ENCODE measurements at places on chromosomes 16 and 17. TPM values are rescaled to one million over a fixed set of nuclear protein-coding genes. Genes with fewer than 3 reads are reported as not detected.

Gene SEPTIN12
- 0.40 TPM for total RNA-seq

Gene NAGS
- 10.0 TPM for total RNA-seq

Gene RANBP10
- 20.5 TPM for total RNA-seq

DNA sequence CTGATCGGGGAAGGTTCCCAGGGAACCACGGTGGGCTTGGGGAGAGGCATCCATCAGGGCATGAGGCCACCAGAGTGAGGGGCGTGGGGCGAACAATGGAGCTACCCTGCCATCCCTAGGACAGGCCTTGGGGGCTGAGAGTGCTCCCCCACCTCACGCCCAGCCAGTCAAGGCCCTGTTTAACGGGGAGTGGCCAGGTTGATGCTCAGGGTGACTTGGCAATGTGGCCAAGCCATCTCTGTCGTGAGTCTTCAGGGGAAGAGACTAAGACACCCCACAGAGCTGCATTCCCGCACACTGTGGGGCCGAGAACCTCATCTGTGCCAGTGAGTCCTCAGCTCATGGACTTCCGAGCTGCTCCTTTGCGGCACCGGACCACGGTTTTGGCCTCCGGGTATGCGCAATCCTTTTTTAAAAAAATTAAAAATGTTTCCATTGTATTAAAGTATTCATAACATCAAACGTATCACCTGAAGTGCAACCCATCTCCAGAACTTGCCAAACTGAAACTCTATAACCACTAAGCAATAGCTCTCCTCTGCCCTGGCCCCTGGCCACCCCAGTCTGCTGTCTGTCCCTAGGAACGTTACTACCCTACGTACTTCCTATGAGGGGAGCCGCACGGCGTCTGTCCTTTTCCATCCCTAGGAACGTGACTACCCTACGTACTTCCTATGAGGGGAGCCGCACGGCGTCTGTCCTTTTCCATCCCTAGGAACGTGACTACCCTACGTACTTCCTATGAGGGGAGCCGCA is 71.8 kb upstream of the DOC2B start:
- DNase-seq = no peak

- no peak for DNase-seq
Observed at GRCh38 chr17:64369007-64369893, 21.4 kb downstream of the PECAM1 start.

- peak; percentile 59 for DNase-seq
Observed at GRCh38 chr17:49016775-49017463, 19.7 kb downstream of the IGF2BP1 start.

DNA sequence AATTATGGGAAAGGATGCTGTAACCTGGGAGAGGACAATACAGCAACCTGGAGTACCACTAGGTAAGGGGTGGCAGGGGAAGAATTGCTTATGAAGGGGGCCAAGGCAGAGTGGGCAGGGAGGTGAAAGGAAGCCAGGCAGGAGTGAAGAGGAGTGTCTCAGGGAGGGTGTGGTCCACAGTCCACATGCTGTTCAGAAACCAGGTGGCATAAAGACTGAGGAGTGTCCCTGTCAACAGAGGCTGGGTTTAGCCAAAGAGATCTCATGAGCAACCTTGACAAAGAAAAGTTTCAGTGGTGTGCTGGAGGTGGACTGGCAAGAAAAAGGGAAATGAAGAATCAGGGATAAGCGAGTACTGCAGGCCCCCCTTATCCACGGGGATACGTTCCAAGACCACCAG is 88.4 kb downstream of the SPACA3 start:
- peak; percentile 25 for DNase-seq

GRCh38 chr16:88430524-88431446 is 22.3 kb upstream of the ZFPM1 start:
- peak; percentile 65 for DNase-seq

DNA sequence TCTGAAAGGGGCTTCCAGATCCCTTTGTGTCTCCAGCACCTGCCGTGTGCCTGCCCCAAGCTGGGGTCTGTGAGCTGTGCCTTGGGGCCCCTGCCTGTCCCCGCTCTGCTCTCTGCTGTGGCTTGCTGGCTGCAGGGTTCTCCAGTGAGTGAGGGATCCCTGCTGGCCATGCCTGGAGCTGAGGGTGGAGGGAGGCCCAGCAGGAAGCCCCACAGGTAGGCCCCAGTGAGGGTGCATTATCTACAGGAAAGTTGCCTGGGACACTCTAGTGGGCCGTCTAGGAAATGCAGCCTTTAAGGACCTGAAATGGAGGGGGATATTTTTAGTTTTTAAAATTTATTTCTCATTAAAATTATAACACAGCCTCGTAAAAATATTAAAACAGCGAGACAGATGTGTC is 50.9 kb downstream of the JPH3 start:
- peak; percentile 59 for DNase-seq

- no peak for DNase-seq
Observed at GRCh38 chr16:4496305-4496704, 20.1 kb downstream of the HMOX2 start.

DNA sequence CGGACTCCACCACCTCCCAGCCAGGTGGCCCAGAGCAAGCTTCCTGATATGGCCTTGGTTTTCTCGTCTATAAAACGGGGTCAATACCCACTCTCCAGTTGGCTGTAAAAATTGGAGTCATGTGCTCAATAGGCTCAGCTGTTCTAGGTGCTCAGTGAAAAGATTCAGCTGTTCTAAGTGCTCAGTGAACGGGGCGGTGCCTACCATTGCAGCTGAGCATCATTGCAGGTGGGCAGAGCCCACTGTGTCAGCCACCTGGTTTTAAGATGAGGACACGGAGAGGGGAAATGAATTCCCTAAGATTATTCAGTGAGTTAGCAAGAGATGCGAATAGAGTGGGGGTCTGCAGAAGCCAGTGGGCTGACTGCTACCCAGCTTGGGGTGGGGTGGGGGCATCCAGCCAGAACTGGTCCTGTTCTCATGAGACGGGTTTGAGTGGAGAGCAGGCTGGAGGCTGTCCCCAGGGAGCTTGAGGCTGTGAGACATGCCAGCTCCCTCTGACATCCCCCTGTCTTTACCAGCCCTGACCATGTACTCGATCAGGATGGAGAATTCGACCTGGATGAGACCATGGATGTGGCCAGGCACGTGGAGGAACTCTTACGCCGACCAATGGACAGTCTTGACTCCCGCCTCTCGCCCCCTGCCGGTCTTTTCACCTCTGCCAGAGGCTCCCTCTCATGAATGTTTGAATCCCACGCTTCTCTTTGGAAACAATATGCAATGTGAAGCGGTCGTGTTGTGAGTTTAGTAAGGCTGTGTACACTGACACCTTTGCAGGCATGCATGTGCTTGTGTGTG is 21.9 kb downstream of the STAT5A start:
- DNase-seq = peak; percentile 82

DNA sequence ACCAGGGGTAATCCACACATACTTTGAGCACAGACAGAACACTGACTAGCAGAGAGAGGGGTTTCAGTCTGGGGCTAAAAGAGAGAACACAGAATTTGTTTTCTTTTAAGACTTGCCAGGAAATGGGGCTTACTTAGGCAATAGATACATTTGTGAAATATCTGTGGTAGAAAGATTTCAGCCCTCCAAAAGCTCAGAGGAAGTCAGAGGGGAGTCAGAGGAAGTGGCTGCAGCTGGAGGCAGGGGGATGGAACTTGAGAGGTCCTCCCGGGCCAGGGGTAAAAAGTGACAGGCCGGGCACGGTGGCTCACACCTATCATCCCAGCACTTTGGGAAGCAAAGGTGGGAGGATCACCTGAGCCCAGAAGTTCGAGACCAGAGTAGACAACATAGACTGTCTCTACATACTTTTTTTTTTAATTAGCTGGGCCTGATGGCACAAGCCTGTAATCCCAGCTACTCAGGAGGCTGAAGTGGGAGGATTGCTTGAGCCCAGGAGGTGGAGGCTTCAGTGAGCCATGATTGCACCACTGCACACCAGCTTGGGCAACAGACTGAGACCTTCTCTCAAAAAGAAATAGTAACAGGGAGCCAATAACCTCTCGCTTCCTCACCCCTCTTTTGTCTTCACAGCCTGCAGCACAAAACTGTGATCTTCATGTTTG is 49.9 kb downstream of the NLRC5 start:
- no peak for DNase-seq

- peak; percentile 51 for DNase-seq
Observed at GRCh38 chr16:57534881-57535658, 1.3 kb downstream of the CCDC102A start.

GRCh38 chr17:39737760-39738567 is at the start of gene GRB7:
GRB7 (plus strand) TSS chr17:39737938; CDS start chr17:39742302, 4,364 bp downstream.
- DNase-seq = peak; percentile 93

GRCh38 chr16:75818491-75818890 is 92.2 kb upstream of the CPHXL start:
- no peak for DNase-seq

GRCh38 chr17:6559753-6560215 is 3.4 kb upstream of the PITPNM3 start:
- no peak for DNase-seq
